Activated T-cell treated with anti-CD3 and anti-CD28 coated beads, Interleukin-2, amount 50 U/mL, for 4 hours (primary cell): ENCODE measurements at places on chromosomes 7 and 10. TPM values are rescaled to one million over a fixed set of nuclear protein-coding genes. Genes with fewer than 3 reads are reported as not detected.

DNA sequence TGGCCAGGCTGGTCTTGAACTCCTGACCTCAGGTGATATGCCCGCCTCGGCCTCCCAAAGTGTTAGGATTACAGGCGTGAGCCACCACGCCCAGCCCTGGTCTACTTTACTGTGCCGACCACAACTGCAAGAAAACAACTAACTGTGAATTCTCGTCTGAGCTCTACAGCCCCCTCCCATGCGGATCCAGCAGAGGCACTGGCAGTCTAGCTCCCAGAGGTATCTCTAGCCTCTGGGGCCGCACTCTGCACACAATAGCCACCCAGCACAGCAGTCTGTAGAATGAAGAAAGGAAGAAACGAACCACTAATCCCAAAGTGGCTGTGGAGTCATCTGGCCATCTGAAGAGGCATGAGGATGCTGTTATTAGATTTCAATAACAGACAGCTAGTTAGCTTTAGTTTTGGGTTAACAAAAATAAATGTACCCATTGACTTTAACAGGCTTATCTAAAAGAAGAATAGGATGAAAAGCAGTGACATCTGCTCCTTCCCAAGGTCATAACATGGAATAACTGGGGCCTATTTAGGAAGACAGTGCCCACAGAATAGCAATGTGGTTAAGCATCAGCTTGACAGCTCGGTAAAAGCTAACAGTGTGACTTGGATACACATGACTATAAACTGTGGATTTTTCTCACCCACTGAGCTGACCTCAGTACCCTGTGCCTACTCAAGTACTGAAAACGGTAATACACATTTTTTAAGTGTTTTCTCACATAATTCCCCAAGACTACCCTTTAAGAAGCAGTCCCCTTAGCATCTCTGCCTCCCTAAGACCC lies 131.9 kb downstream of the TNS3 start:
- no peak for DNase-seq

DNA sequence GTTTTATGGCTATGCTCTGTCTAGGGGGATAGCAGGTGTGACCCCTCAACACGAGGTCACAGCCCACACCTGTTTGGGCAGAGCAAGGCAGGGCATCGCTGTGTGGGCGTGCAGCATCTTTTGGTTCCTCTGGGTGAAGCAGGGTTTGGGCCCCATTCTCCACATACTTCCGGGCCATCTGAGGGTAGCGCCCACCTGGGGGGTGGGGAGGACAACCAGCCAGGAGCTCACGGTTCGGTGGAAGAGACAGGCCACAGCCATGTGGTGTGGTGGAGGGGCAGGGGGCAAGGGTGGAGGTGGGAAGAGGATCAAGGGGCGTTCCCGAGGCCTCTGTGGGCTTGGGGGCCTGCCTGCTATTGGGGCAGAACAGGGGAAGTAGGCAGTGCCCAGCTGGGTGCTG lies 2.4 kb downstream of the SH2B2 start:
- no peak for DNase-seq

GRCh38 chr7:2164646-2165045 lies 68.1 kb downstream of the MAD1L1 start:
- no peak for DNase-seq

GRCh38 chr7:87495366-87495765 lies 19.9 kb upstream of the ABCB4 start:
- no peak for DNase-seq

- no peak for DNase-seq
These were observed 83.4 kb downstream of the AGMO start for GRCh38 chr7:15478401-15478800.

GRCh38 chr10:32627183-32627582 lies 181.2 kb downstream of the CCDC7 start:
- no peak for DNase-seq

DNA sequence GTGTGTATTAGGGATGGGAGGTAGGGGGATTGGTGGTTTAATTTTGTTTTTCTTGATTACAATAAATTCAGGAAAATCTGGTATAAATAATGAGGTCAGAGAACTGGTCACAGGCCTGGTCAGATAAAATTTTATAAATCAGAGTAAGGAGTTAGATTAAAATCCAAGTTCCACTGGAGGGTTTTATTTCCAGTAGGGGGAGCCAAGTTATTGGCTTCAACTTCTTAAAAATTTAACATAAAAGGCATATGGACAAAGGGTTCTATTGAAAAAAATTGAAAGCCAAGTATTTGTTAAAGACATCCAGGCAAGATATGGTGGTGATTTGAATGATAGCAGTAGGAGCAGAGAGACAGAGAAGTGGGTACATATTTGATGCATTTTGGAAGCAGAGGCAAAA lies 763.3 kb downstream of the SORCS1 start:
- DNase-seq: no peak

DNA sequence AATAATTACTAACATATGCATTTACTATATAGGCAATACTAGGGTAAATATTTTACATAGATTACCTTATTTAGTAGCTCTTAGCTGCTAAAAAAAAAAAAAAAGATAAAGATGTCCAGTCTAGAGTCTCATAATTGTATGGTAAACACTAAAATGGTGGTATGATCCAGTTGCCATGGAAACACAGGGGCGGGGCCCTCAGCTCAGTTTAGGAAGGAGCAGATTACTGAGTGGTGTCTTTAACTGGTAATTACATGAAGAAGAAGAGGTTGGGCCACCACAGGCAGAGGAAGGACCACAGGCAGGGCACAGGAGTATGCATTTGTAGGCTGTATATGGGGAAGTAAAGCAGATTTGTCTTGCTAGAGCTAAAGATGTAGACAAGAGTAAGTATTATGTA lies 43.7 kb downstream of the ITGB8 start:
- DNase-seq: no peak

DNA sequence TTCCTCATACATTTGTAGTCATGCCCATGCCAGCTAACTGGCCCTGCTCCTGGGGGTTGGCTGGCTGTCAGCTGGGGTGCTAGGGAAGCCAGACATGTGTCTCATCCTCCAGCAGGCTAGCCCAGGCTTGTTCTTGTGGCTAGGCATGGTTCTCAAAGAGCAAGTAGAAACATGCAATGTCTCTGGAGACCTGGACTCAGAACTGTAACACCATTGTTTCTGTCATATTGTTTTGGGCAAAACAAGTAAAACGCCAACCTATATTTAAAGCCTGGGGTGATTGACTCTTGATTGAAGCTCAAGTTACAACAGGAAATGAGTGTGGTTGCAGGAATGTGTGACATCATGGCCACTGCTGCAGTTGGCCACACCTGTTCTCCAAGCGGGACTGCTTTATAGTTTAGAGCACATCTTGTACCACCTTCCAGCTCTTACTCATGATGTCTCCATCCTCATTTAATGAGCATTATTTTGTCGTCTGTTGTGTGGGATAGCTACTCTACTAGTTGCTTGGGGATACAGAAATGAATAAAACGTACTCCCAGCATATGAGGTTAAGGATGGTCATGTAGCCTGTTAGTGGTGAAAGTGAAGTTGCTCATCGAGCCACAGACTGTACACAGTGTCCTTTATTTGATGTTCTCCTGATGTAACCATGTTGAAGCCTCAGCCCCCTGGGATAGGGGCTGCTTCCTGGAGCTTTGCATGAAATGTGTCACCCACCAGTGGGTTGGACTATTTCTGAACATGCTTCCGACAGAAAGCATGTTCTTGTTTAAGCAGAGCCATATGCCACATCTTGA lies 168.4 kb downstream of the SORCS3 start:
- no peak for DNase-seq

FAM237B gene
- total RNA-seq: not detected

MYOF gene
- total RNA-seq: 42.6 TPM
